Stimulated activated CD8-positive, alpha-beta memory T cell treated with anti-CD3 and anti-CD28 coated beads, Interleukin-2, amount 100 ng/mL, for 1 hour (primary cell): ENCODE measurements at places on chromosomes 7 and 10.

DNA sequence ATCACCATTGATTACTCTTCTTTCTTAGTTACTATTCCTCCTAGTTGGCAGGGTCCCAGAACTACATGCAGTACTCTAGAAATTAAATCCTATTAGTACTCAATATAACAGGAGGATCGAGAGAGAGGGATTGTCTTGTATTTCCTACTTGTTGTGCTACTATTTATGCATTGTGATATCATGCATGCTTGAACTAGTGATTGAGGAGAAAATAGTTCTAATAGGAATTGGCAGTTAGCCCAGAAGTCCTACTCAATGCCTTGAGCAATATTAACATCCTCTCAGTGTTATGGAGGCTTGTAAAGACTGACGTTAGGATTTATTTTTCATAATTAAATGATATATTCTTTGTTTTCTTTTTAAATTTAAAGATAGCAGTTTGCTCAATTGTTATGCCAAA lies 67.4 kb downstream of the FOXP2 start:
- DNase-seq = no peak

DNA sequence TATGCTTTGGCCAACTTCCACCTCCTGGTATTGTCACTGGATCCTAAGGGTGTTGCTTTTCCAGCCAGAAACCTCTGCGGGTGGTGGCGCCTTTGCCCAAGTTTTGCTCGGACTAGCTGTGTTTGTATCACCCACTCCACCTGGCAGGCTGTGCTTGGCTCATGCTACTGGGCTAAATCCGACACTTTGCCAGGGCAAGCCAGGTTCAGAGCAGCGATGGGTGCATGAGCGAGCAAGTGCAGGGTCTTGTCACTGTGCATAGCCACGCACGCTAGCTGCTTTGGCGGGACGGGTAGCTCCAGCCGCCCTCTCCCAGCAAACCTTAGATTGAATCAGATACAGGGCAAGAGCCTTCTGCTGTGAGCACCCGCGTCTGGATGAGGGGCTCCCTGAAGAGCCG lies 737.5 kb downstream of the PCDH15 start:
- DNase-seq = no peak

DNA sequence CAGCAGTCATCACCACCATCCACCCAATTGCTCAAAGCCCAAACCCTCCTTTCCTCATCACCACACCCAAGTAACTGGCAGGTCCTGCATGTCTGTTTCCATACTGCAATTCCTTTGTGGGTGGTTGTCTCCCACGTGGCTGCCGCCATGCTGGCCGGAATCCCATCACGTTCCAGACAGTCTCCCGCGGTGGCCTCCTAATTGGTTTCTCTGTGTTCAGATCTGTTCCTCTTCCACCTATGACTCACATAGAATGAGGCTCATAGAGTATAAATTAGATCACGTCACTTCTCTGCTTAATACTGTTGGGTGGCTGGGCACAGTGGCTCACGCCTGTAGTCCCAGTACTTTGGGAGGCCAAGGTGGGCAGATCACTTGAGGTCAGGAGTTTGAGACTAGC lies 813.0 kb downstream of the TYW1 start:
- no peak for DNase-seq

DNA sequence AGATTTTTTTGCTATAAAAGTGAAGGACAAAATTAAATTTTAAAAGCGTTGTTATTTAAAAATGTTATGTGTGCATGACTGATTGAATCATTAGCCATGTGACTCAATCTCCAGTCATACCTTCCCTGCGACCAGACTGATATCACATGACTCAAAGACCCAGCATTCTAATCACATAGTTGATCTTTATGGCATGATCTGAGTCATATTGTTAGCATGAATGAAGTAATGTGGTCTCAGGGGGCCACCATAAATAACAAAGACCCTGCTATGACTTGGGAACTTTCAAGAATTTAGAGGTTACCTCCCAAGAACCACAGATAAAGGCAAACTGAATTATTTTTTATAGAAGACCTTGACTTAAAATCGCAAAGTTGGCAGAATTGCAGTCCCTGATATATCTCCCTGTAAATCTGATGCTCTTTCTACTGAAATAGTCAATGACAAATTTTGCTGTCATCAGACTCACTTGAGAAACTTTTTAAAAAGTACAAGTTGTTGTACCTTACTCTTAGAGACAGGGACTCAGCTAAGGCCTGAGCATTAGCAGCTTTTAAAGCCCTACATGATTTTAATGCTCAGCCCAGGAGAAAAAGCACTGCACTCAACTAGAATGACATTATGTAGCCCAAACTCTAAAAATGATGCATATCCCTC lies 717.3 kb downstream of the XPNPEP1 start:
- no peak for DNase-seq

GRCh38 chr10:4515721-4516120 lies 310.3 kb upstream of the AKR1E2 start:
- no peak for DNase-seq

DNA sequence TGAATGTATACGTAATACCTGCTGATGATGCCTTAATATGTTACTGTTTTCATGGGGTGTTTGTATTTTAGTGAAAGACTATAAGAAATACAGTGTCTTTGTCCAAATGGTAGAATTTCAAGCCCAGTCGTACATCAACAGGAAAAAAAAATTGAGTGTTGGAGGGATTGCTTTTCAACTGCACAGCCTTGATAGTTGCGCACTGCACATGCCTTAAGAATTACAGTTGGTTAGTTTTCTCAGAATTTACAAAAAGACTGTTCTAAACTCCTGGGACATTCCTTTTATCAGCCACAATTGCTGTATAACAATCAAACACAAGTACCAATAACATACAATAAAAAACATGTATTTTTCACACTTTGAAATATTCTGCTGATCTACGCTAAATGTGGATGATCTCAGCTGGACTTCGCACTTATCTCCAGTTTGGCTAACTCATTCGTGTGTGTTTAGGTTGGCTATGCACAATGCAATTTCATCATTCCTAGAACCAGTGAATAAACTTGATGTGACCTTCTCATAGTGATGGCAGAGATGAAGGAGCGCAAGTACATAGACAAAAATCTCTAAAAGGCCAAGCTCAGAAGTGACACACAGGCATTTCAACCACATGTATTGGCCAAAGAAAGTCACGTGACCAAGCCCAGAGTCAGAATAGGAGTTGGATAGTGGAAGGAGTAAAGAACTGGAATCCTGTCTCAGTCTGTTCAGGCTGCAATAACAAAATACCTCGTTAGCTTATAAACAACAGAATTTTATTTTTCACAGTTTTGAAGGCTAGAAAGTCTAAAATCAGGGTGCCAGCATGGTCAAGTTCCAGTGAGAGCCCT lies 152.3 kb downstream of the IPMK start:
- no peak for DNase-seq
